ENCODE measurements at places on chromosomes 2 and 18.

- DNase-seq = no peak
Observed at GRCh38 chr2:239152239-239152915, 248.4 kb downstream of the HDAC4 start.

- DNase-seq = no peak
Observed at GRCh38 chr2:96924775-96925747, 55.2 kb upstream of the SEMA4C start.

GRCh38 chr18:47701134-47701533 lies 229.3 kb downstream of the SMAD2 start:
- DNase-seq = no peak

- no peak for DNase-seq
Observed at GRCh38 chr2:137316075-137316474, 550.7 kb downstream of the THSD7B start.

- no peak for DNase-seq
Observed at GRCh38 chr2:85734942-85735608, 18.7 kb upstream of the ATOH8 start.
